Natural killer cell (primary cell): ENCODE measurements at places on chromosomes 2 and 18.

DNA sequence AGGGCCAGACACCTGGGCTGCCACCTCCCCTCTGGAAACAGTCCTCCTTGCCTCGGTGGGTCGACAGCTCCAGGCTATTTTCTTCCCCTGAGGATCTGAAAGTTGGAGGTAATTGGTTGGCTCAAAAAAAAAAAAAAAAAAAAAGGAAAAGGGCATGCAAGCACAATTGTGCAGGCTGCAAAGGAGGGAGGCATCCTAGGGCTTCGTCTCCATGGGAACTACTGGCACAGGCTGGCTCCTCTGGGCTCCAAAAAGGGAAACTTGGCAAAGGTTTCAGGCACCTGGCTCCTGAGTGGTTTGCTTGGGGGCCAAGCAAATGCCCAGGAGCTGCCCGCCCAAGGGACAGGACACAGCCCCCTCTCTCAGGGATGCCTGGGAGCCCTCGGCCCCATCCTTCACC lies 1.1 kb upstream of the KCNIP3 start:
- DNase-seq: no peak

- DNase-seq: no peak
Observed at GRCh38 chr2:225117051-225117716, 74.9 kb upstream of the DOCK10 start.

GRCh38 chr2:56177420-56178220 lies 6.2 kb upstream of the CCDC85A start:
- DNase-seq: no peak

DNA sequence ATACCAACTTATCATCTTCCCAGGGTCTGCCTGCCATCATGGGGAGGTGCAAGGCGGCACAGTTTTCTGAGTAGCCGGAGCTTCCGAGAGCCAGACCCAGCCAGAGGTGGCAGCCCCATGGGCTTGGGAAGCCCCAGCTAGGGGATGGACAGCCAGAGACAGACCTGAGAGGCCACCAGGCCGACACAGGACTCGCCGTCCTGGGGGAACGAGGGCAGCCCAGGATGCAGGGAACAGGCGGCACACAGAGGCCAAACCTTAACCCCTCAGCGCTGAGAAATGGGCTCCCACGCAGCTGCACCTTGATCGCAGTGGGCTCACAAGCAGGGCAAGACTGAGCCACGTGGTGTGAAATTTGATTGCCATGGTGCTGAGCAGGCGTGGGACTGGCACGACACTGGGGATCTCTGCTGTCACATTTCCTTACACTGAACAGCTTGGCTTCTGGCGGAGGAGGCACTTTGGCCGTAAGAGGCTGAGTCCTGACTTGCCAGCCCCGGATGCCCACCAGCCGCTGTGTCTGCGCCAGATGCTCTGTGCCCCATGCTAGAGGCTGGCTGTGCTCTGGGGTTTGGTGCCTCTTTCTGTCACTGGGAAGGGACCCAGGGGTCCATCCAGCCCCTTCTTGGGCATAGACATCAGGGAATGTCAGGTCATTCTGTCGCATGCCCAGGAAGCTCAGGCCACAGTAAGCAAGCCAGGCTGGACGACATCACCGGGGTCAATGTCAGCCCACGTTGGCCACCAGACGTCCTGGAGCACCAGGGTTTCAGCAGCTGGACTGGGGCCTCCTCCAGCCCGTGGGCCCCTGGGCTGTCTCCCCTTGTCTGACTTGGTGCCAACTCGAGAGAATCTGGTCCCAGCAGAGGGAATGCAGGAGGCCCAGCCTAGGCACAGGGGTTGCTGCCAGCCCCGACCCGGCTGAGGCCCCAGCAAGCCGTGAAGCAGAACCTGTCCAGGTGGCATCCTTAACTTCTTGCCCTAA lies 312.1 kb upstream of the MYT1L start:
- DNase-seq: no peak

DNA sequence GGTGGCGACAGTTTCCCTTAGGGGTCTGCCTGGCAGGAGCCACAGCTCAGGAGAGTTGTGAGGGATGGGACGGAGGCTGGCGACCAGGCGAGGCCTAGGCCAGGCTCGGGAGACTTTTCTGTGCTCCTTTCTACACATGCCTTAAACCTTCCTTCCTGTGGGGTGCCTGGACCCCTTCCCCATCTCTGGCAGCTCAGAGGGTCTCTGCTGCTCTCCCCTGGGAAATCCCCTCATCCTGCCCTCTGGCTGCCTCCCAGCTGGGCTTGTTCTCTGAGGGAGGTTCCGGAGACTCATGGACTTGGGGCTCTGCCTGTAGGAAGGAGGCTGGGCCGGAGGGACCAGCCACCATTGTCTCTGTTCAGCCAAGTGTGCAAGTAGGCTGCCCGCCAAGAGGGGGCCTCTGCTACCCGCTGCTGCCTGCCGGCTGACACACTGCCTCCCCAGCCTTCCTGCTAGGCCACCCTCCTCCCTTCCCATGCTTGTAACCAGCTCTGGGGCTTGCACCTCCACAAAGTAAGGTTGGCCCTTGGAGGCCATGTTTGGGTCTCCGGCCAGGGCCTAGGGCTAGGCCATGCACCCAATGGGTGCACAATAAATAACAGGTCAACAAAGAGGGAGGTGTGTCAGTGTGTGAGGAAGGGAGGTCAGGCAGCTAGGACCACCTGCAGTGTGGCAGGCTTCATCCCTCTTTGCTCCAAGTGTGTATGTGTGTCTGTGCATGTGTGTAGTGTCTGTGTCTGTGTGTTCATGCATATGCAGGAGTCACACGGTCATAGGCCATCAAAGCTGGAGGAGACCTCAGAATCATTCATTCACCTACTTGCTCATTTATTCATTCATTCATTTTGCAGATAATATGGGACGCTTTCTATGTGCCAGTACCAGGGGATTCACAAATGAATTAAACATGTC lies 28.8 kb downstream of the PSD4 start:
- DNase-seq: no peak

DNA sequence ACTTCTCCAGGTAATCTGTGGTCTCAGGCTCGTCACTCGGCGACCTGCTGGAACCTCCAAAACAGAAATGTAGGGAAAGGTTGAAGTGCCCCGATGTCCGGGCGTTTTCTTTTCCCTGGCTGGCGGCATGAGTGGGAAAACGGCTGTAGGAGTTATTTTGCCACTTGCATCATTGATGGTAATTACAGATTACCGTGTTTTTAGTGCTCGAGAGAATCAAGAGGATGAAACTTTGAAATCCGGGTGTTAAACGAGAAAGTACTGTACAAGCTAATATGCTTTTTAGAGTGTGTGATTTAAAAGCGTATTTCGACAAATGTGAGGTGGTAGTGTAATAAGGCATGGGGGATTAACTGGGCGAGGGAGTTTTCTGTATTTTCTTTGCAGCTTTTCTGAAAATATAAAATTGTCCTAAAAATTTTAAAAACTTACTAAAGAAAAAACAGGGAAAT lies 819 bp downstream of the GRHL1 start:
- no peak for DNase-seq

- no peak for DNase-seq
Observed at GRCh38 chr2:64317707-64318475, 136.1 kb upstream of the LGALSL start.

DNA sequence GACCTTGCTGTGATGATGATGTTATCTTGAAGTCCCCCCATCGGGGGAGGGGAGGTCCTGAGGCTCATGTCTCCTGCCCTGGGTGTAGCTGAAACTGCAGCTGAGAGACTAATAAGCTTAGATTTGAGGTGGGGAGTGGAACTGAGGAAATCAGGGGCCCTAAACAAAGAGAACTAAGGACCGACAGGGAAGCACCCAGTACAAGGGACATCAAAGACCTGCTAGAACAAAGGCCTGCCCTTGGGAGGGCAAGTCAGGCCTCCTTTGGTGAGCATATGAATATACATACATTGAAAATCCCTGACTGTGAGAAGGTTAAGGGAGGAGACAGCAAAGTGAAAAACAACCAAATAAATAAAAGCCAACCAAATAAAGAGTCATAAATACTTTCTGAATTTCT lies 1132.5 kb upstream of the CELF4 start:
- no peak for DNase-seq

DNA sequence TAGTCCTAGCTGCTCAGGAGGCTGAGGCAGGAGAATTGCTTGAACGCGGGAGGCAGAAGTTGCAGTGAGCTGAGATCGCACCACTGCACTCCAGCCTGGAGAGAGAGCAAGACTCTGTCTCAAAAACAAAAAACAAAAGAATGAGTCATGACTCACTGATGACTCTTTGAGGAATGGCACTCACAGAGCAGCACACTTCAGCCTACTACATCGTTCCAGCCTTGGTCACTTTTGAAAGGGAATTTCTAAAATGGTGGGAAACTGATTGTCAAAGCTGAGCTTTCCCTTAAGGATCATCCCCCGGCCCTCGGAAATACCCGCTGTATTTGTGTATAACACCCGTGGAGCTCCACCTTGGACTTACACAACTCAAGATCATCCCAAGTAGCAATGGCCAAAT lies 217.3 kb upstream of the HS6ST1 start:
- DNase-seq: no peak

DNA sequence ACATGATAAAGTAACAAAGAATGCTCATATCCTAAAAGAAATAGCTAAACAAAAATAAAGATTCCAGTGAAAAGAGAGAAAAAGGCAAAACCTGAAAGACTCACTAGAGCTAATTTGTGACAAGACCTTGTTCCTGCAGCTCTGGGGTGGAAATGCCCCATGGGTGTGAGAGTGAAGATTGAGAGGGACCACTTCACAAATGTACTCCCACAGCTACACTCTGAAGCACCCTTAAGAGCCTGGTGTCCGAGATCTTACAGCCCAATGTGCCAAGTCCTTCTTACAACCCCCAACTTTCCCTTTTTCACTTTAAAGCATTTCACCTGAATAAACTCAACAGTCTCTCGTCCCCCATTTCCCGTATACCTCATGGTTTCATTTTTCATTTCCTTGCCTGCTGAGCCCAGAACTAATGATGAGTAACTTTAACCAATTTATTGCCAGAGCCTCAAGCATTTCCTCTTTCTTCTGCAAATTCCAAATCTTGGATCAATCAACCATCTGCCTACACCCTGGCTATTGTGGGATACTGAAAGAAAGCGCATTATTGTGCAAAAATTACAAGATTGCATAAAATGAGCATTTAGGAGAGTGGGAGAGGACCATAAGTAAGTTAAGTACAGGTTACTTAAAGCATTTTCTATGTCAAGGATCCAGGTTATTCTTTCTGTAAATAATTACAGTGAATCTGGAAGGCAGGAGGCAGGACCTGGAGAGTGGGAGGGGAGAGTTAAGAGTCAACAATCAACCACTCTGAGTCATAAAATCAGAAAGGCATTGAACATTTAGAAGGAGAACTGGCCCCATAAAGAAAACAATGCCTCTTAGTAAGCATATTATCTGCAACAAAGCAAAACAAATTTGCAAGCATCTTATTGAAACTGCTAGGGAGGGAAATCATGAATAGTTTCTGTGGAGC lies 804.4 kb upstream of the CELF4 start:
- DNase-seq: no peak

GRCh38 chr2:182814380-182814779 lies 52.1 kb downstream of the FRZB start:
- no peak for DNase-seq

- no peak for DNase-seq
Observed at GRCh38 chr2:197571627-197572271, 55.9 kb downstream of the MOB4 start.

DNA sequence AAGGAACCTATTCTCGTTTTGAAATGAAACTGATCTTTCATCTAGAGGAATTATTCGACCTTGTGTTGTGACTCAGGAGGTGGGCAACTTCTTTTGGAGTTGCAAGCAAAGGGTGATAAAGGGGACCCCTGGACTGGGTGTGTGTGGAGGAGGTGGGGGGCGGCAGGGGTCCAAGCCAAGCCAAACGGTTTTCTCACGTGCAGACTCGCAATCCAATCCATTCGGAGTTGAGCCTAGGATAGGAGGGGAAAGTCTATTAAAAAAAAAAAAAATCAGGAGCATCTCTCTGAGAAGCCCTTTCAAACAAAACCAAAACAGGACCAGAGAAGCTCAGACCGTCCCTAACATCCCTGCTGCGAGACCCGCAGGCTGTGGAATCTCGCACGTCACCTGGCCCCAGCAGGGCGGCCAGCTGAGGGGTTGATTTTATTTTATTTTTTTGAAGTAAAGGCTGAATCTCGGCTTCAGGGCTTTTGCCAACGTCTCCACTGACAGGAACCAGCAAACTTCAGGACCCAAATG lies 3.7 kb upstream of the ZEB2 start:
- DNase-seq: peak; percentile 13

- no peak for DNase-seq
Observed at GRCh38 chr18:1018181-1018681, 113.6 kb downstream of the ADCYAP1 start.

- no peak for DNase-seq
Observed at GRCh38 chr2:86758405-86758804, 32.3 kb downstream of the CD8A start.

- DNase-seq: peak; percentile 81
Observed at GRCh38 chr2:191030521-191031154, 16.7 kb upstream of the STAT1 start.

- no peak for DNase-seq
Observed at GRCh38 chr2:109353806-109354745, 225.1 kb downstream of the SH3RF3 start.

GRCh38 chr2:172448544-172449267 lies 21.3 kb downstream of the ITGA6 start:
- DNase-seq: no peak

DNA sequence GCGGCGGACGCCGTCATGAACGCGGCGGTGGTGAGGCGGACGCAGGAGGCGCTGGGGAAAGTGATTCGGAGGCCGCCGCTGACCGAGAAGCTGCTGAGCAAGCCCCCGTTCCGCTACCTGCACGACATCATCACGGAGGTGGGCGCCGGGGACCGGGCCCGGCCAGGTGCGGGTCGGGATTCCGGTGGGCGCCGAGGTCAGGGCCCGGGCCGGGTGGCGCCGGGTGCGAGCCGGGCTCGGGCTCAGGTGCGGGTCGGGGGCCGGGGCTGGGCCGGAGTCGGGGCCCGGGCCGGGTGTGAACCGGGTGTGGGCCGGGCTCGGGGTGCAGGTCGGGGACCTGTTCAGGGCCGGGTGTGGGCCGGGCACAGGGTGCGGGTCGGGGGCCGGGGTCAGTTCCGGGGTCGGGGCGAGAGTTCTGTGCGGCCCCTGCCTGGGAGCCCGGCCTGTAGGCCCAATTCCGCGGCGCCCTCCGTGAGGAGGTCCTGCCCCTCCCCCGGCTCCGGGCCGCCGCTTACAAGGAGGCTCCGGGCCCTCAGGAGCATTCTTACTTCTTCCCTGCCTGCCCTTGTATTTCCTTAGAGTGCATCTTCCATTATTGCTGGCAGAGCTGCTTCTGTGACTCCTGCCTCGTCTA lies 447 bp downstream of the TRAF3IP1 start:
- no peak for DNase-seq
